Tibial nerve (tissue), 4 donors: ENCODE measurements at places on chromosomes 12 and 14. TPM values are rescaled to one million over a fixed set of nuclear protein-coding genes. Genes with fewer than 3 reads are reported as not detected.

DNA sequence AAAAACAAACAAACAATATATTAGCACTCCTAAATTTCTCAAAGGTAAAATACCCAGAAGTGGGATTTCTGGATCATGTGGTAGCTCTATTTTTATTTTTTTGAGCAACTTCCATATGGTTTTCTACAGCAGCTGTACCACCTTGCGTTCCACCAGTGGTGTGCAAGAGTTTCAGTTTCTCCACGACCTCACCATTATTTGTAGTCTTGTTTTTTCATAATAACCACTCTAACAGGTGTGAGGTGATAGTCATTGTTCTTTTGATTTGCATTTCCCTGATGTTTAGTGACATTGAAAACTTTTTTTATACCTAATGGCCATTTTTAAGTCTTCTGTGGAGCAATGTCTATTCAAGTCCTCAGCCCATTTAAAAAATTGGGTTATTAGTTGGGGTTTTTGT, 127.3 kb upstream of the SLC38A2 start:
- H3K4me1 ChIP-seq = no peaks in the 10 kb centered on the region
- H3K27me3 ChIP-seq = no peaks in the 10 kb centered on the region
- DNase-seq = no peak
- H3K4me3 ChIP-seq = no peak overlapping the region
- H3K36me3 ChIP-seq = no peaks in the 10 kb centered on the region

DNA sequence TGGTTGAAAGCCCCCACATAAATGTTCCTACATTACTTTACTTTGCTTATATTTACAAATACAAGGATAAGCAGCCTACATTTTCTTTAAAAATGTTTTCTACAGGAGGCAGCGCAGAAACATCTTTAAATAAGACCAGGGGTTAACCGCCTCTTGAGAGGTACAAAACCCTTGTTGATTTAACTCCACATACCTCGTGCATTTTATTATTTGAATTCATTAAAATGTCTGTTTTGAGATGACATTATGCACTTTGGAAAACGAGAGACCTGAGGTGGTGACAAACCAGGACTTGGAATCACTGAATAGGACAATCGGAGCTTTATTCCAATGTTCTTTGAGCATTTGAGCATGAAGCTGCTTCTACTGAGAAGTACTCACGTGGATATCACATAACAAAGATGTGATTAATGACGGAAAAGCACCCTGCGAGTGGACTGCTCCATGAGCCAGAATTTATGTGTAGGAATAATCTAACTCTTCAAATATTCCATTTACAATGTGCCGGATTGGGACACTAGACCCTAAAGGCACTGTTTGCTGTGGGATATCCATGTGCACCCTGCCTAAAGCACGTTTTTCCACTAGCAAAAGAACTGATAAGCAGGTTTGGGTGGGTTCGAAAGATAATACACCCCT, 746 bp upstream of the DUSP16 start:
- H3K36me3 ChIP-seq = no peaks in the 10 kb centered on the region
- peak overlapping the region; percentile 81 for H3K4me3 ChIP-seq
- H3K4me1 ChIP-seq = peaks cover 8% of the 10 kb centered on the region
- H3K27ac ChIP-seq = peak overlapping the region; percentile 100

GRCh38 chr12:27208414-27208750, 35.7 kb upstream of the STK38L start:
- DNase-seq = no peak
- H3K4me1 ChIP-seq = no peaks in the 10 kb centered on the region
- no peak overlapping the region for H3K4me3 ChIP-seq

ZC2HC1C gene
- 1.2 TPM for total RNA-seq
